Hematopoietic multipotent progenitor cell treated with erythropoietin and hydrocortisone succinate and interleukin-3 and kit ligand, for 4 days (in vitro differentiated cells): ENCODE measurements at places on chromosomes 4 and X.

GRCh38 chr4:108473163-108473720 lies 147.1 kb upstream of the RPL34 start:
- no peak for DNase-seq

DNA sequence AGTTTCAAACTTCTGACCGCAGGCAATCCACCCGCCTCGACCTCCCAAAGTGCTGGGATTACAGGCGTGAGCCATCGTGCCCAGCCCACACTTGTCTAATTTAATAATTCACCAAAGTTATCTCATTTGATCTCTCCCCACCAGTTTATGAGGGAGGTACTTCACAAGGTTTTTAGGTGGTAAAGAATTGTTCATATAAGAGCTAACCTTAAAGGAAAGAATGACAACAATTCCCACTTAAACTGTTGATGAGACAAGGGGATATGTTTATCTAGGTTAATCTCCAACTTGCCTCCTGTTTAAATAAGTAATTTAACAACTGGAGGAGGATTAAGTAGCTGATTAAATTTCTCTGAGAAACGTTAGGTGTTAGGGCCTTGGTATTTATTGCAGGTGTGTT lies 117.6 kb upstream of the CBLL2 start:
- no peak for DNase-seq

DNA sequence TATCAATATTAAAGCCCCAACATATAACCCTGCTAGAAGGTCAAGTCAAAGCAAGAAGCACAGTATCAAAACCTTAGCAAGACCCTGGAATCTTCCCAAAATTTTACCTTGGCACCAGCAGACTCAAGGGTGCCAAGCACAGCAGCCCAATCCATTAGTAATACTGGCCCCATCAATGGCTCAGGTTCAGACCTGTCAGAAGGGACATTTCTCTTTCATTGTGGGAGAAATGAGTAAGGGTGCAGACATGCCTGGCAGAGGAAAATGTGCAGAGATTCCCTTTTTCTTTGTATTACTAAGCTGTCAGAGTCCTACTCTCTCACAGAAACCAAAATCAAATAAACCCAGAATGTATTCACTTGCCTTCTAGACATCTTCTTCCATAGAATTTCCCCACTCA lies 203.9 kb downstream of the EVC2 start:
- no peak for DNase-seq

- DNase-seq, result no peak
Observed at GRCh38 chr4:133719098-133719497, 482.5 kb downstream of the PABPC4L start.

- no peak for DNase-seq
Observed at GRCh38 chr4:125319311-125319710, 4.6 kb downstream of the FAT4 start.

DNA sequence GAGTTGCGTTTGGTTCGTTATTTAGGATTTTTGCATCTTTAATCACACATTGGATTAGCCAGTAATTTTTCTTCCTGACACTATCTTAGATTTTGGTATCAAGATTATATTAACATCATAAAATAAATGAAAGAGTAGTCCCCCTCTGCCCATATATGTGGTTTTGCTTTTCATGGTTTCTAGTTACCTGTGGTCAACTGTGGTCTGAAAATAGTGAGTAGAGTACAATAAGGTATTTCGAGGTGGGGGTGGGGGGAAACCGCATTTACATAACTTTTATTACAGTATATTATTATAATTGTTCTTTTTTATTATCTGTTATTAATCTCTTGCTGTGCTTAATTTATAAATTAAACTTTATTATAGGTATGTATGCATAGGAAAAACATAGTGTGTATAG lies 152.4 kb downstream of the STIM2 start:
- no peak for DNase-seq

- DNase-seq, result no peak
Observed at GRCh38 chrX:55488006-55488592, 1.5 kb downstream of the USP51 start.

- no peak for DNase-seq
Observed at GRCh38 chr4:94181815-94182214, 25.9 kb upstream of the SMARCAD1 start.

GRCh38 chr4:168584321-168584771 lies 87.5 kb downstream of the PALLD start:
- no peak for DNase-seq

DNA sequence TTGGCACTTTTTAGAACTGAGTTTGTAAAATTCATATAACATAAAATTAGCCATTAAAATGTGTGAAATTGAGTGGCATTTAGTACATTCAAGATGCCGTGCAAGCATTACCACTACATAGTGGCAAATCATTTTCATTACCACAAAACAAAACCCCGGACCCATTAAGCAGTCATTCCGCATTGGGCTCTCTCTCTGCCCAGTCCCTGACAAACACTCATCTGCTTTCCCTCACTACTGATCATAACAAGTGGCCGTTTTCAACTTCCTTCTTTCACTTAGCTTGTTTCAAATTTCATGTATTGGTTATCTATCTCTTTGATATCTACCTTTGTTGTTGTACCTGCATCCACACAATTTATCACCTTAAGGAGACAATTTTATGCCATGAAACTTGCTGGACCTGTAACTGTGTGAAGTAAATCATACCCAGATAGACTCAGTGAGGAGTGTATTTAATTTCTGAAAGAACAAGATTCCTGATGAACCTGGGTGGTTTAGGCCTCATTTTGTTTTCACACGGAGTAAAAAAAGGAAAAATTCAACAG lies 202.1 kb downstream of the OR13H1 start:
- no peak for DNase-seq

GRCh38 chr4:87497578-87497977 lies 31.6 kb downstream of the SPARCL1 start:
- DNase-seq, result no peak

- DNase-seq, result peak; percentile 38
Observed at GRCh38 chr4:53653484-53654053, 62.3 kb upstream of the LNX1 start.

DNA sequence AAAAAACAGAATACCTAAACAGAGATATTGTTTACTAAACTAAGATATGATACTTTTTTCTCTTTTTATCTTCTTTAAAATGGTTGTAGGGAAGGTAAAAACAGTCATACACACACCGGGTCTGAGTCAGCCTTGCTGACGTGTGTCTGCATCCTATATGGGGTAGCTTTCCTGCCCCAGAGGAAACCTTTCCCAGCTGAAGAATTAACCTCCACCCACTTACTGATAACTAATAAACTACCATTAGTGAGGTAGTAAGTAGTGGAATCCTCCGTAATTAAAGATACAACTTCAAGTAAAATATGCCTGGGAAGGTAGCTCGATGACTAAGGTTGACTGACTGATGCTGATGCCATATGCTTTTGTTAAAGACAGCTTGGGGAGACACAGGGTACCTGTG lies 312.2 kb downstream of the DCTD start:
- DNase-seq, result no peak

DNA sequence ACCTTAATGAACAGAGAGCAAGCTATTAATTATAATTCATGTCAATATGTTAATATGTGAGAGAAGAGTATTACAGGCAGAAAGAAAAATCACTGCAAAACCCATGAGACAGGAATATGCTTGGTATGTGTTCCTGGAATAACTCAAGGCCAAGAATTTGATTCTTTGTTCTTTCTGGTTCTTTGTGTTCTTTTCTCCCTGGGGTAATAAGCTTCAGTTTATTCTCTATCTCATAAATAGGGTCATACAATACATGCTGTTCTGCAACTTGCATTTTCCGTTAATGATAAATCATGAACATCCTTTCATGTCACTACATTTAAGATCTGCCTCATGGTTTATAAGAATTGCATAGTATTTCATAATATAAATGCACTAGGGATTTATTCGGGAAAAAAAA lies 16.8 kb upstream of the THOC2 start:
- DNase-seq, result no peak

DNA sequence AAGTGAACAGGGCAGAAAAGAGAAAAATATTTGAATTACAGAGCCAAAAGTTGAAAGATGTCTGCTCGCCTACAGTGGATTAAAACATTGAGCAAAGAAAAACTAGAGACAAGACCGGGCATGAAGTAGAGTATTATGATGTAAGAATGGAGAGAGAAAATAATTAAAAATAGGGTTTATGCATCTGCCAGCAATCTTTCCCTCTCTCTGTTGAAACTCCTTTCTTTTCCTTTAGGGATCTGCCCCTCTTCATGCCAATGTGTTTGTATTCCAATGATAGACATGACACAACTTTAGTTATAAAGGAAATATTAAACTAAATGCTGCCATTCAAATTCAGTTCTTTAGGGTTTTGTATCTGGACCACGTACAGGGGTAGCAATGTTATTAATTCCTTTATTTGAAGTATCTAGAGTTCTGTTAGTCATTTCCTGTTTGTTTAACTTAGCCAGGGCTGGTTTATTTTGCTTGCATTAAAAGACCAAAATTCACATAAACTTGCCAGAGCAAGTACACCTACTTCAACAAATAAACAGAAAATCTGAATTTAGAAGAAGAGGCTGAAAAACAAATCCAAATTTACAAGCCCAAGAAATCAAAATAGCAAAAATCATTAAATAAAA lies 202.6 kb downstream of the SPOCK3 start:
- no peak for DNase-seq

- DNase-seq, result no peak
Observed at GRCh38 chr4:111506706-111507105, 638.5 kb upstream of the FAM241A start.

GRCh38 chrX:9593756-9594155 lies 128.9 kb downstream of the TBL1X start:
- DNase-seq, result no peak

DNA sequence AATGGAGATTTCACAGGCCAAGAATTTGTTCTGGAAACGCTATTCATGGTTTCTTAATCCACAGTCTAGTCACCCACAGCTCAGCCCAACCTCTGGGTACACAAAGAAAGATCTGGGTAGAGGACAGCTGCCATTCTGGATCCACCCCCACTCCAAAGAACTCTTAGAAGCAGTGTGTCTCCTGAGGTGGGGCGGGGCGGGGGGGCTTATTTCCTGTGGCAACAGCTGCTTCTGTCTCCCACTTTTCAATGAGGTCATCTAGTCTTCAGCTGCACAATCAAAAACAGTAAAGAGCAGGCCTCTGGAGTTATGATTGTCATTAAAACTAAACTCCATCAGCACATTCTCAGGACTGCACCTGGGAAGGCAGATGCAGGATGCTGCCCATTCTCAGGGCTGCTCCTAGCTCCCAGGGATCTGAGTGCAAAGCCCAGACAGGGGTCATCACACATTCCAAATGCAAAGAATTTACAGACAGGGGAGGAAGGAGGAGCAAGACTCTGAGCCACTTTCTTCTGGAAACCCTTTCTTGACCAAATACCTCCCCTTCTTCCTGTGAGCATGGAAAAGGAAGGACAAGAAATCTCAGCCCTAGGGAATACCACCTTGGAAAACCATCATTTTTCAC lies 207.3 kb downstream of the HS6ST2 start:
- no peak for DNase-seq

DNA sequence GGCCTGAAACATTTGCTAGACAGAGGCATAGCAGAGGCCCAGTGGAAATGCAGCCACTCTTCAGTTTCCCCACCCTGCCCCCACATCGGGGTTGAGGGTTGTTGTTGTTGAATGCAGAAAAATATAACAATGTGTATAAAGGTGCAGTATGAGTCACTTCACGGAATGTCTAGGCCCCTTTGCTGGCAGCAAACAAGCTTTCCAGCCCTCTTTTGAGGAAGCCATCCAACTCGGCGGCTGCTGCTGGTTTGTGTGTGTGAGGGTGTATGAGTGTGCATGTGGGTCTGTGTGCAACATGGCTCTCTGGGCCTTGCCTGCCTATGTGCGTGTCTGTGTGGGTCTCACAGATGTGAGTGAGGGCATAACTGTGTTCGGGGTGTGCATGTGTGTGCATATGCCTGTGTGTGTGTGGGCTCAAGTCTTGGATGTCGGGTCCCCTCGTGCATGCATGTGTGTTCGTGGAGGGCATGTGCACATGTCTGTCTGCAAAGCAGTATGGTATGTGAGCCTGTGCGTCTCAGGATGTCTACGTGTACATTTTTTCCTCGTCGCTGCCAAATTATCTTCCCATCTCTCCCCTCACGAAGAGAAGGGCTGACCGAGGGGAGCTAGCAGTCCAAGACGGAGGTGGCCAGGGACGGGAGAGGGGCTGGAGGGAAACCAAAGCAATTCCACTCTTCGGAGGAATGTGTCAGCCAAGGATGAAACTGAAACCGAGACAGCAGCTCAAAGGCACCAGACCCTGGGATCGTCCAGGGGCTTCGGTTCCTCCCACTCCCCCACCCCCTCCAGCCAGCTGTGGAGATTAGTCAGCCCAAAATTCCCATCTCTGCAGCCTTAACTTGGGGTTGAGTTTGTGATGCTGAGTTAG lies 8.4 kb upstream of the ELF4 start:
- no peak for DNase-seq

DNA sequence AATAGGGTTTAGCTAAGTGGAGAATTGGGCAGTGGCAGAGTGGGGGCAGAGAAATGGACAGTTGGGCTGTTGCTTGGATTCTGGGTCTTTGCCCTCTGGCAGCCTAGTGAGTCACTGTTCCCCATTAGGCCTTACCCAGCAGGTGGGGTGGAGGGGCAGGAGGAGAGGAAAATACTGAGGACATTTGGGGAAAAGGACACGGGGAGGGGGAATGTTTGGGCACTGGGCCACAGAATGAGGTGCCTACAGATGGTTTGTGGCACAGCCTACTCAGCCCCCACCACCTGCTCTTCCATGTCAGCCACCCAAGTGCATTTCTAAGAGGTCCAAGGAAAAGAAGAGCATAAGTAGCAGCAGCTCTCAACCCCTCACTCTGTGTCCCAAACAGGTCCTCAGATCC lies 13.0 kb downstream of the SLC16A2 start:
- DNase-seq, result no peak

GRCh38 chrX:9952300-9952699 lies 14.9 kb upstream of the CLDN34 start:
- DNase-seq, result no peak
